ENCODE measurements at places on chromosomes 6 and 20.

- DNase-seq, result peak; percentile 41
Observed at GRCh38 chr6:157455731-157456523, 74.9 kb downstream of the ZDHHC14 start.

GRCh38 chr6:64012351-64013001 is 376.9 kb downstream of the PHF3 start:
- DNase-seq, result no peak

DNA sequence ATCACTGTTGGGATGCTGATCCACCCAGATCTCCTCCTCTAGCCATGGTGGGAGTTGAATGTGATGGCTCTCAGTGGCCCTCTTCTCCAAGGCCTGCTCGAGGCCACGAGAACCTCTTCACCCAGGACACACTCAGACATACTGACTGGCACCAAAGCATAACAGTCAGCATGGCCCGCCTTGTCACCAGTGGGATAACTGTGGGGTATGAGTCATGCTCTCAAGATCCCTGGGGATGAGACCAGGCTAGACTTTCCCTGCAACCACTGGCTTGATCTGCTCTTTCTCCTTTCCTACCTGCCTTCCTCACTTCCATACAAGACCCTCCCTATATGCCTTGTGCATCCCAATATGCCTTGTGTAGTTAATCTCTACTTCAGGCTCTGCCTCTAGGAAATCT is 66.8 kb downstream of the RIN2 start:
- no peak for DNase-seq

- peak; percentile 56 for DNase-seq
Observed at GRCh38 chr6:87237804-87238203, 82.4 kb downstream of the ZNF292 start.

DNA sequence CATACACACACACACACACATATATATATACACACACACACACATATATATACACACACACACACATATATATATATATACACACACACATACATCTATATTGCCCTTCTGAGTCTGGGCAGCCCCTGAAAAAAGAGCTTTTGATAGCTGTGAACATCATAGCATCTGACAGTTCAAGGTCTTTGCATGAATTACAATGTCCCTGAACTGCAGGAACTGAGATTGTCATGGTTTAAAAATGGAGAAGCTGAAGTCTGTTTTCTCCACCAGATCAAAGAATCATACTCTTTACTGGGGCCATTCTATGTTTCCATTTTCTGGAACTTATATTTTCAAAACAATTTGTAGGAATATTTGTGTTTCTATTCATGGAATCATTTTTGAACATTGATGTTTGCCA is 189.8 kb downstream of the ZDHHC14 start:
- no peak for DNase-seq

DNA sequence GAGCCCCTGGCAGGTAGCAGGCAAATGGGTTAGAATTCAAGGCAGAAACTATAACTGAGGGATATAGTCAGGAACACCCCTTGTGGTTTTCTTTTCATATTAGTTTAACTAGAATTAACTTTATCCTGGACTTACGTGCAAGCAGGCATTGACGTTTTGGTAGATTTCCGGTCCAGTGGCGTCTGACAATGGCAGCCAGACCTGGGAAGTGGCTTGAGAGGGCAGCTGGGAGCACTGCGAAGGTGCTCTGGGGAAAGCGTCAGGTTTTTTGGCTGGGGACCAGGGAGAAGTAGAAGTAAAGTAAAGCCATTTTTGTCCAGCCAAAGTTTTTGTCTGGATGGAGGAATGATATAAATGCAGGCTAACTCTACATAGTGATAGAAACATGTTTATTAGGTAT is 8.4 kb upstream of the ACSS1 start:
- no peak for DNase-seq

DNA sequence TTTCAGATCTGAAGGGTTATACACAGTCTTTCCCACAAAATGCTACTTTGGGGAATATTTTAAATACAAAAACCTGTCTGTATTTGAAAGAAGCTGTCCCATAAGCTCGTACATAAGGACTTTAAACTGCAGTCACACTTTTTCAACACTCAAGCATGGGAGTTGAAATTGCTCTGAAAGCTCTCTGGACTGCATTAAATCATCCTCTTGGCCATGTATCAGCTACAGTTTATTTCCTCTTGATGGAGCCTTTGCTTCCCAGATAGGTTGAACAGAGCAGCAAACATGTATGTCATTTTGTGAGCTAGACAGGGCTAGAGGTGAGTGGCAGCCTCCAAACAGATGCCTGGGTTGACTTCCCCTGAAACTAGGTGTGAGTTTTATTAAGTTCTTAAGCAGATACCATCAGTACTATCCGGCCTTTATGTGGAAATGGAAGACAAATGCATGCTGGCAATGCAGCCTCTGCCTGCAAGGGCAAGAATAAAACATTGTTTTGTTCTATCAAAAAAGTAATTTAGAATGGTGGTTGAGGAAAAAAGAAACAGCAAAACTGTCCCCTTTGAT is 105.9 kb upstream of the ENPP5 start:
- DNase-seq, result no peak

DNA sequence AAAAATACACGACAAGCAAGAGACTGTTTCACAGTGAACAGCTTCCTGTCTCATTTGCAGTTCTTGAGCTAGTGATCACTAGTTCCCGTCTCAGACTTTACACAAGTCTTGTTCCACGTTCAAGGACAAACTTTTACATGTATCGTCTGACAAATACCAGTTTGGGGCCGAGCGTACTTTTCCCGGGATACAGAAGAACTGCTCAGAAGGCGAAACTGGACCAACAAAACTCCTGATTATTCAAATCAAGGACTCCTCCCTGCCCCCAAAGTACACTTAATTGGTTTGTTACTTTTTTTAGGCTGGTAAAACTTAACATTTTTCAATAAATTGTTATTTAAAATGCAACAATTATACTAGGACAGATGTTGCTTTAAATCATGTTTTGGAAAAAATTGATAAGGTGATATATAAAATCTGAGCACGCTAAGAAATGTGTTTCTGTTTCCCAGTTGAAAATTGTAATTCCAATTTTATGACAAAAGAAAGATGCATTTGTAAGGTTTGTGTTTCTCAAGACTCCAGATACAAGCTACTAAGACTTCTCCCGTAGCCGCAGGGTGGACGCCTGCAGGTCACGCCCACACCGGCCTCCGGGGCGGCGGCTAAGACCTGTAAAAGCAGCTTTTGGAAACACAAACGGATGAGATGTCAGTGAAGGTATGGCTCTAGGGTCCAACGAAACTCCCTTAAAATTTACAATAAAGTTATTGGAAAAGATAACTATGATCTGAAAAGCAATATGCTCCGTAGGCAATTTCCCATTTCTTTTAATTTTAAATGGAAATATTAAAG is 16.8 kb upstream of the TCFL5 start:
- no peak for DNase-seq

- no peak for DNase-seq
Observed at GRCh38 chr6:56380476-56380875, 133.1 kb upstream of the COL21A1 start.

DNA sequence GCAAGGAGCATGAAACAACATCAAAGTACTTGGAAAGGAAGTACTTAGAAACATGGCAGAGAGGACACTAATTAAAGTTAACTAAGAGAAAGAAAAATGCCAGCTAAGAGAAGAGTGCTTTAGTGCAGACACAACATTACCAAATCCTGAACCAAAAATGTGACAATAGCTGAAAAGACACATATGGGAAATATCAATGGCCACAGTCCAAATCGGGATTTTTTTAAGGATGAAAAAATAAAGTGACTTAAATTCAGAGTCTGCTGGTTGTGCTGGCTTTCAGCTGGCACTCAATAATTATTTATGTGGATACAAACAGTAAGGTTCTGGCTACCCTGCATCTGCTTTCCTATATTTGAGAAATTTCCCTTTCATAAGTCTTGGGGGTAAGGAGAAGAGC is 12.6 kb upstream of the DST start:
- no peak for DNase-seq

GRCh38 chr20:34251619-34252018 is 10.4 kb downstream of the ASIP start:
- DNase-seq, result no peak

DNA sequence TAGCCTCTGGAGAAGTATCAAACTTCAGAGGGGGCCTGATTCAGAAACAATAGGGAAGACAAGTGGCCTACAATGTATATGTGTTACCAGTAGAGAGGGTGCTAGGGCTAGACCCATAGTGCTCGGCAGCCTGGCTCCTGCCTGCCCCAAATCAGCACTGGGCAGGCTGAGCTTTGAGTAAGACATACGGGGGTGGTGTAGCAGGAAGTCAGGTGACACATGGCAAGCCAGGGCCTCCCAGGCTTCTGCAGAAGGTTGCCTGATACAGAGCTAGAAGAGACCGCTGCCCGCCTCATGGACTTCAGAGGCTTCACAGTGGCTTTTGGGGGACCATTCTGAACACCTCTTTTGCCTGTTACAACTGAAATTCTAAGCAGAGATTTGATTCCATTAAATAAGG is 43.4 kb downstream of the RALY start:
- DNase-seq, result no peak

DNA sequence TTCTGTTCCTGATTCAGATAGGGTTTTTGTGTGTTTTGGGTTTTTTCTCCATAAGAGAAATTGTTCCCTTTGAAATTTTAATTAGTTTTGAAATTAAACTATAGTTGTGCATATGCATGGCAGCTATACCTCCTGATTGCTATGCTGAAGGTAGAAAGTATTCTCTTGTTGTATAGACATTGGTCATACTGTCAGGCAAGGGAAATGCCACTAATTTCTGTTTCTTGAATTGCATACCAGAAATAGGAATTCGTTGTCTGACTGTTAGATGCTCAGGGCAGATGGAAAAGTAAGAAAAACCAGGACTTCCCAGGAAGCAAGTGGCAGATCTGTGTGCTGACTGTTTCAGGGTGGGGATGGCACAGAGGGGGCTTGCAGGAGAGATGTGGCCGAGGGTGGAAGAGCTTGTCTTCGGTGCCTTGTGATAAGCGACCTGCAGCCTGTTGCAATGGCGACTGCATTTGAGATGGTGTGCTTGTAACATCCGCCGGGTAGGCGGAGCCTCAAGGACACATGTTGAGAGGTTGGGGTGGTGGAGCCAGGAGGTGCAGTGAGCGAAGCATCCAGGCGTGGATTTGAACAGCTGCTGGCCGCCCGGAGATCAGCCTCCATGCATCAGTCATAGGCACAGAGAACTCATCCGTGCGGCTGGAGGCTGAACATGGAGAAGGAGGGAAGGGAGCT is 42.8 kb downstream of the RREB1 start:
- peak; percentile 59 for DNase-seq

- no peak for DNase-seq
Observed at GRCh38 chr6:130178692-130179091, 44.1 kb downstream of the SAMD3 start.

DNA sequence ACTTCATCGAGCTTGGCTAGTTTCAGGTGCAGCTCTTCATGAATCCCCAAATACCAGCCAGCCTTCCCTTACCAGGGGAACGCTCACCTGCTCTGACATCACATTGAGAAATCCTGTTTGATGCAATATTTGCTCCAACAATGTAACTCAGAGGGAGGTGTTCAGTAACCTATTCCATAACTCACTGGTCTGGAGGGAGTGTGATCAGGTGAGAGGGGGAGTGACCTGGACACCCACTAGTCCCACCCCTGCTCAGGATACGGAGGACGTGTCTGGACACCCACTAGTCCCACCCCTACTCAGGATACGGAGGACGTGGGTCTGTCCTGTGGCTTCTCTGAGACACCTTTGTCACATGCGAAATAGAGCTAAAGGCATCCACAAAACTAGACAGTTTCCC is 70.3 kb downstream of the HUS1B start:
- no peak for DNase-seq

- DNase-seq, result no peak
Observed at GRCh38 chr6:106788761-106789160, 159.4 kb downstream of the QRSL1 start.

DNA sequence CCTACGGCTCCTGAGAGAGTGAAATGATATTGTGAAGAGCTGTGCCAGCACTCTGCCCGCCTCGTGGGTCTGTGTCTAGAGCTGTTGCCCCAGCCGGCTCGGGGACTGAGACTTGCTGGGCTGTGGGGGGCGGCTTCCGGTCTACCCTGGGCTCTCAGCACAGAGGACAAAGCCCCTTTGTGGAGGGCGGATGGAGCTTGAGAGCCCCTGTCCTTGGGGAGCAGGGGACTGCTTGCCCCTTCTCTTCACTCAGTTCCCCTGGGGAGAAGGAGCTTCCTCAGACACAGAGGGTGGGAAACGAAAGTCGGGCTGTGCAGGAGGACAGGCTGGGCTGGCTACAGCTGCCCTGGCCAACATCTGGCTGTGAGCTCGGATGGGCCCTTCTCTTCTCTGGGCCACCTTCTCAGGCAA is 11.0 kb downstream of the SRC start:
- DNase-seq, result no peak

DNA sequence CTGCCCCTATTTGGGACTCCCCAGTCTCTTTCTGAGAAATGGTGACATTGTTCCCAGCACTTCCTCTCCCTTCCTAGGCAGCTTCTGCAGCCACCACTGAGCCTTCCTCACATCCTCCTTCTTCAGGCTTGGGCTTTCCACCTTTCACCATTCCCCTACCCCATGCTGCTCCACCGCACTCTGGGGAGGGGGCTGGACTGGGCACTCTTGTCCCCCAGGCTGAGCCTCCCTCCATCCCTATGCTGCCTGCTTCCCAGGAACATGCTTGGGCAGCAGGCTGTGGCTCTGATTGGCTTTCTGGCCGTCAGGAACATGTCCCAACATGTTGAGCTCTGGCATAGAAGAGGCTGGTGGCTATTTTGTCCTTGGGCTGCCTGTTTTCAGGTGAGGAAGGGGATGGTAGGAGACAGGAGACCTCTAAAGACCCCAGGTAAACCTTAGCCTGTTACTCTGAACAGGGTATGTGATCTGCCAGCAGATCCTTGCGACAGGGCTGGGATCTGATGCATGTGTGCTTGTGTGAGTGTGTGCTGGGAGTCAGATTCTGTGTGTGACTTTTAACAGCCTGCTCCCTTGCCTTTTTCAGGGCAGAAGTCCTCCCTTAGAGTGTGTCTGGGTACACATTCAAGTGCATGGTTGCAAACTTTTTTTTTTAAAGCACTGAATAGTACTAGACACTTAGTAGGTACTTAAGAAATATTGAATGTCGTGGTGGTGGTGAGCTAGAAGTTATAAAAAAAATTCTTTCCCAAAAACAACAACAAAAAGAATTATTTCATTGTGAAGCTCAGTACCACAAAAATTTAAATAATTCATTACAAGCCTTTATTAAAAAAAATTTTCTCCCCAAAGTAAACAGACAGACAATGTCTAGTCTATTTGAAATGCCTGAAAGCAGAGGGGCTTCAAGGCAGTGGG is 2.1 kb upstream of the CDKN1A start:
- no peak for DNase-seq

GRCh38 chr20:33843854-33844253 is 32.7 kb downstream of the CHMP4B start:
- no peak for DNase-seq

DNA sequence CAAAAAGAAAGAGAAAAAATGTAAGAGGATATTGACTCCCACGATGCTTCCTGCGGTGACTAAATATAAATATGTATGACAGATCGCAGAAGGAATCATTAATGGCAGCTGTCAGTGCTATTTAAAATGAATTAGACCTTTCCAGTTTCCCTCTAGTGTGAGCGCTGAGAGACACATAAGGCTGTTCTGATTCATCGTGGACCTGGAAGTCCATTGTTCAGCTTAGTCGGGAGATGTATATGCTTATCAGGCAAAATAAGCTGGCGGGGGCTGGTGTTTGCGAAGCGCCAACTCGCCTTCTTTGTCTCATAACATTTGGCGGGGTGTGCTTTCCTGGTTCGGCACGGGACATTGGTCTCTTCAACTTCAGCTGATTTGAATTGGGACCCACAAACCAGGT is 95.4 kb downstream of the CDH4 start:
- no peak for DNase-seq

- no peak for DNase-seq
Observed at GRCh38 chr6:158468666-158469065, 91.2 kb upstream of the TMEM181 start.
